ENCODE measurements at places on chromosomes 2 and 18.

DNA sequence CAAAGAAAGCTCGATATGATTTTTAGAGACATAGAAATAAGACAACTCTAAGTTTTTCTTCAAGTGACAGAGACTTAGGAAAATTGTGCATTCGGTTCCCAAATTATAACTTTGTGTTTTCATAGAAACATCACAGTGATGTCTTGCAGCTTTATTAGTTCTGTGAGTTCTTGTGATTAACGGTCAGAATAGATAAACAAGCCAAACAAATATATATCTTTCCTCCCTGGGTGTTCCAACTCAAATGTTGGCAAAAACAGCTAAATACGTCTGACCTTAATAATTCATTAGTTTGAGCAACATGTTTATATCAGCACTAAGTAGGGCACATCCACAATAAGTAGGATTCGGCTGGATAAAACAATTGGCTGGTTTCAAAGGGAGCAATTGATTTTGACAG, 47.6 kb downstream of the DTNA start:
- DNase-seq: no peak

DNA sequence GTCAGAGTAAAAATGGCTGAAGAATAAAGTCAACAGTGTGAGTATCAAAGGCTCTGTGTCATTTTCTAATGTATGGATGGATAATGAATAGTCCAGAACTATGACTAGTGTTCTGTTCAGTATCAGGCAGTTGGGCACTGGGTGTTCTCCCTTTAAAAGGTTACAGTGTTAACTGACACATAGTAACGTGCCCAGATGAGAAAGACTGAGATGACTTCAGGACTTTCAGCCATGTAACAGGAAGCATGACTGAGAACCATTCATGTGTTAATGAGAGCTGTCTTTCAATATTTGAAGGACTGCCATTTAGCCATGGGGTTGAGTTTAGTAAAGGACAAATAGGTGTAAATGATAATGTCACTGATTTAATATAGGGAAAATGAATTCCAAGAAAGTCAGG, 187.1 kb downstream of the GULP1 start:
- no peak for DNase-seq

GRCh38 chr2:156999661-157000060, 257.8 kb upstream of the GALNT5 start:
- no peak for DNase-seq

DNA sequence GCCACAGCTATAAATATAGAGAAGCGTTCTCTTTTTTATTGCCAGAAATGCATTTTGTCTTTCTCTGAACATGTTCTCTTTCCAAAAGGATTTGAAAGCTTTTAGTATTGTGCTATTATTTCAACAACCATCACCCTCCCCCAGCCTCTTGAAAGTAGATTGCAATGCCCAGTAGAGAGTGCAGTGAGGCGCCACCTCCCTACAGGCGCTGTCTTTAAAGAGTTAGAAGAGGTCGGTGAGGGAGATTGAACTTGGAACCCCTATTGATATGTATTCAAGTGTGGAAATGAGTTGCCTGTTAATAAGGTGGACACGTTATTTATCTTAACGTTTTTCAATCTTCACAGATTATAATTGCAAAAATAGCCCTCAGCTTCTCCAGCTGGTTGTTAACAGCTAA, 360.3 kb downstream of the LRP1B start:
- no peak for DNase-seq

DNA sequence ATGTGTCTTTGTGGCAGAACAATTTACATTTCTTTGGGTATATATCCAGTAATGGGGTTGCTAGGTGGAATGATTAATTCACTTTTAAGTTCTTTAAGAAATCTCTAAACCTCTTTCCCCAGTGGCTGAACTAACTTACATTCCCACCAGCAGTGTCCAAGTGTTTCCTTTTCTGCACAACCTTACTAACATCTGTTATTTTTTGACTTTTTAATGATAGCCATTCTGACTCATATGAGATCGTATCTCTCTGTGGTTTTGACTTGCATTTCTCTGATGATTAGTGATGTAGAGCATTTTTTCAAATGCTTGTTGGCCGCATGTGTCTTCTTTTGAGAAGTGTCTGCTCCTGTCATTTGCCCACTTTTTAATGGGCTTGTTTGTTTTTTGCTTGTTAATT, 43.1 kb upstream of the PTH2R start:
- DNase-seq: no peak

GRCh38 chr2:85613717-85614515, 2.0 kb upstream of the C2orf68 start:
- DNase-seq: no peak

GRCh38 chr2:159585622-159586021, 30.7 kb downstream of the BAZ2B start:
- no peak for DNase-seq

DNA sequence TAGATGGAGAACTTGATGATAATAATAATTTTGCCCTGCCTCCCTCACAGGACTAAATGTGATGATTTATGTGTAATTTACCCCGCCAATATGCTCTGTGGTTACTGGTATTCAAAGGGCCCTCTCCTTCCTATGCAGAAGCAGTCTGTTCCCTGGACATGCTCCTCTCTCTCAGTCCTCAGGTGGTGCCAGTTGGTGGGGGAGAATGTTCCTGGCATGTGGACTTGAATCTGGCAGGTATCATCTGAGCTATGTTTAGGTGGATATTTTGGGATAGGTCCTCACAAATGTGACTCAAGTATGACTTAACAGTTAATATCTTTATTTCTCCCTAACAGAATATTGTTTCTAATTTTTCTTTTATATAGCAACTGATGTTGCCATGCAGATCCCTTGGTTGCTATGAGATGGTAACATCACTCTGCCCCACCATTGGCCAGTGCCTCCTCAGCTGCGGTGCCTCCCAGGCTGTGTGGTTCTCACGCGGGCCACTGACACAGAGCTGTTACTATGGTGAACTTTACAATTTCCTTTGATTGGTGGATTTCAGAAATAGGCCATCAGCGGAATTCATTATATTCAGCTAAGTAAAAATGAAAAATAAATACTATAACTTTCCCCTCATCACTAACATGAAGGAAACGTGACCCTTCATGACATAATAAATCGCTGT, 106.7 kb upstream of the PELI1 start:
- DNase-seq: no peak

- no peak for DNase-seq
Observed at GRCh38 chr18:58208207-58208932, 164.3 kb downstream of the NEDD4L start.

DNA sequence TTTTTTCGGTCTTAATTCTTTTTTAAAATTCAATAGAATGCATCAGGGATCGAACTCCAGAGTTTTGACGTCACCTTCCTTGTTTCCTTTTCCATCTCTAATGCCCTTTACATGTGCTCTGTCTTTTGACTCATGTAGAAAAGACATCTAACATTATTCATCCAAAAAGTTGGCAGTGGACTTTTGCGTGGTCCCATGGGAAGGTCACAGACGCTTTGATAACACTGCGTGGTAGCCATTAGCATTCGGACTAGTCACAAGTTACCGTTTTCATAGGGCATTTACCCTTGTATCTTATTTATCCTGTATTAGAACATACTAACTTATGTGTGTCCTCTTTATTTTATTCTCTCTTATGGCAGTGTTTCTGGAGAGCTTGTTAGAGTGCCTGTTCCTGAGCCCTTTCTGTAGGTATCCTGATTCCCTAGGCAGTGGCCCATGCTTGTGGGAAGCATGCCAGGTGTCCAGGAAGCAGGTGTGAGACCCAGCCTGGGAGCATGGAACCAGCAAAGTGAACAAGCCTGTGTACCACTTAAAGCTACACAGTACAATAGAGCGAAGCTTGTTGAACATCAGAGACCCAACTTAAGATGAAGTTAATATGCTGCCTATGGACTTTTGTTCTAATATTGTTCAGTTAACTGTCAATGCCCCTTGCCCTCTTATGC, 73.6 kb upstream of the RBM44 start:
- no peak for DNase-seq

Measured in Caco-2 (cell line).